ENCODE measurements at places on chromosomes 7 and 10.

DNA sequence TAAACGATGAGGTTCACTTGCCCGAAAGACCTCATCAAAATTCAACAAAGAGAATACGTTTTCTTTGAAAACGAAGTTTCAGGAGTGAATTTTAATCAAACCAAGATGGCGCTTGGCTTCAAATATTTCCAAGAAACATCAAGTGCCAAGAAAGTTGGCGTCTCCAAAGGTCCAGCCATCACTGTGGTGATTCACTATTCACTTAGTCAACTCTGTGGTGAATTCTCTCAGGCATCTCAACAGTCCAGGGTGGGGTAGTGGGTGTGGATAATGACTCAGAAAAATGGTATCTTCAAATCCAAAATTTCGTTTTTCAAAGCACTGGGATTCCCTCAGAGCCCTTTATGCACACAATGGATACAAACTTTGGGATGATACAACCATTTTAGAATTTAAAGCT is 133.1 kb downstream of the SVIL start:
- DNase-seq: no peak

DNA sequence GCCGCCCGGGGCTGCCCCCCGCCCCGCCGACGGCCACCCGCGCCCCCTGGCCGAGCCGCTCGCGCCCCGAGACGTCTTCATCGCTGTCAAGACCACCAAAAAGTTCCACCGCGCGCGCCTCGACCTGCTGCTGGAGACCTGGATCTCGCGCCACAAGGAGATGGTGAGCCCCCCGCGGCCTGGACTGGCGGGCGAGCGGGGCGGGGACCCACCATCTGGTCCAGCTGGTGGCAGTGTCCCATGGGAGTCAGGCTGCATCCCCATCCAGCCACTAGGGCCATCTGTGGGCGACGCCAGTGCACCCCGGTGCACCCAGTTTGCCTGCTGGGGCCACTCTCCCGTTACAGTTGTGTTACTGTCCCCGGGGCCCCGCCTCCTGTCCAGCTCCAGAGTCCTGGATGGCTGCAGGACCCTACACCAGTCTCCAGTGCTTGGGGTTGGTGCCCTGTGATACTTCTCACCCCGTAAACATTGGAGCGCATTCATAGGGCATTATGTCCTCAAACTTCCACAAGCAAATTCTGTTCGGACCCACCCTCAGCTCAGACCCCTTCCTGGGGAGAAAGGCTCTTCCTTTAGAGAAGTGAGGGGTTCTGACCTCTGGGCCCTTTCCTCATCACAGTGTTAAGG is 672 bp downstream of the LFNG start:
- DNase-seq: peak; percentile 32

DNA sequence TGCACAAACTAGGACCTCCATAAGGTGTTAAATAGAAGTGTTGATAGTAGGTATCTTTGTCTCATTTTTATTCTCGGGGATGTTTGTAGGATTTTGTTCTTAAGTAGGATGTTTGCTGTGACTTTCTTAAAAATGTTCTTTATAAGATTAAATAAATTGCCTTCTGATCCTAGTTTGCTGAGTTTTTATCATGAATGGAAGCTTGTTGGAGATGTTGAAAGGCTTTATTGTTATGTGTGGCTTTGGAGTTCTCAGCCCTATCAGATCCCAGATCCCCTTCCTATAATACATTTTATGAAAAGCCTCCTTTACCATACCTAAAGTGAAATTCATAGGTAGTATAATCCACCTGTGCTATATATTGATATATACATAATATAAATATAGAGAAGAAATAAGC is 40.1 kb downstream of the NHLRC2 start:
- DNase-seq: no peak

GRCh38 chr7:18570441-18570840 is 74.9 kb downstream of the HDAC9 start:
- DNase-seq: no peak

DNA sequence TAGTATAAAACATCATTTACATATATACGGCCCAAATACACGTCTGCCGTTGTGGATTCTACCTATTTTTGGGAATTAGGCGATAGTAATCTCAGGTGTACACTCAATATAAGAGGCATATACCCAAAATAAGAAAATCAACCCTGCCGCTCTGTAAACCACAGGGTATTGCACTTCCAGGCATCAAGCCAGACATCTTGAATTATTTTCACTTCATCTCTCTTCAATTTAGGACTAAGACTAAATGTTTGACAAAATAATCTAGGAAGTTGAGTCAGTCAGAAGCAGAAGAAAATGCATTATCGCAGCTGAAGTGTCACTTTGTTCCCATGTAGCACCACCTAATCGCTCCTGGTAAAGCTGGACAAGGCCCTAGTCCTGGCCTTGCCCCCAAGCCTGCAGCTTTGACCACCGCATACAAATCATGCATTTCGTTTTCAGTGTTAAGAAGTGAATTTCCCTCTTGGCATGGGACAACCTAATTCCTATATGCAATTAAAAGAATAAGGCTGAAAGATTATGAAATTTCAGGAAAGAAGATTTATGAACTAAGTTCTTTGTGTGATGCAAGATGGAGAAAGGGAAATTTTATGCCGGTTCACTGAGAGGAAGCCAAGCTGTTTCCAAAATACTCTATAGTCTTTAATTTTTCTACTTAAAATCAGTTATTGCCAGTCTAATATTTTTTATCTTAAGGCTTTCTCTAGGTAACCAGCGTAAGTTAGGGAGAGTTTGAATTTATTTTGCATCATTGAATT is 26.0 kb downstream of the CABCOCO1 start:
- DNase-seq: no peak

DNA sequence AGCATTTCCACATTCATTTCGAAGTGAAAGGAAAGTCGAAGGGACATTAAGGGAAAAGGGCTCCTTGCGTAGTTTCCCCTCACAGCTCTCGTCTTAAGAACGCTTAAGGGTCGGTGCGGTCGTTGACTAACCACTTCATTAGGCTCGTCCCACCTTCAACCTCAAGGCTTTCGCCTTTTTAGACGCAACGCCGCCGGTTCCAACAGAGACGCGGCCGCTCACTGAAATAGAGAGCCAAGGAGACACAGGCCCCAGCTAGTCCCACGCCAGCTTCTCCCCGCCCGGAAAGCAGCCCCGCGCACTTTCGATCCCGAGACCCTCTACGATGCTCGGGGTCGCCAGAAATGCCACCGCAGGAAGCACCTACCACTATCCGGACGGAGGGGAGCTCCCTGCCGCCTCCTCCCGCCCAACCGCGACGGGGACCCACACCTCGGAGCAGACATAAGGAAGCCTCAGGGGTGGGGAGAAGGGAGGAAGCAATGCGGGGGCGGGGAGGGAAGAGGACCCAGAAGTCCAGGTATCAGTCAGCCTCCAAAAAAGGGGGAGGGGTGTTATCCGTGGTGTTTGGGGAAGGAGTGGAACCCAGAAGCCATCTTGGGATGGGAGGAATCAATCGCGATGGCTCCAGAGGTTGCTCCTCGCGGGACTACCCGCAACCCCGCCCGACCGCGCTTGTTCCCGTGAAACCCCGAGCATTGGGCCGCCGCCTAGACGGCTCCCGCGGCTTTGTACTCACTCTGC is 559 bp downstream of the TRA2A start:
- peak; percentile 70 for DNase-seq

DNA sequence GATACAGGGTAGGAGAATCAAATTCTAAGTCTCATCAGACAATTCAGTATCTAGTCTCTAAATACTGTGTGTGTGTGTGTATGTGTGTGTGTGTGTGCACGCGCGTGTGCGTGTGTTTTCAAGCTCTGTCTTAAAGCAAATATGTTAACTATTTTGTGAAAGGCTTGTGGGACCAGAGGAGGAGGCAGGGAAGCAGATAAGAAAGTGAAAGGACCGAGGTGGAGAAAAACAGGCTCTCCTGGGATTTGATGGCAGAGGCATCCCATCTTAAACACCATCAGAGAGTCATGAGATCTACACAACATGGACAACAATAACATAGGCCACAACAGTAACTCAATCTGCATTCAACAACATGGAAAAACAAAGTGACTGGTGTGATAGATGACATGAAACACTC is 67.1 kb downstream of the PIP4K2A start:
- no peak for DNase-seq

DNA sequence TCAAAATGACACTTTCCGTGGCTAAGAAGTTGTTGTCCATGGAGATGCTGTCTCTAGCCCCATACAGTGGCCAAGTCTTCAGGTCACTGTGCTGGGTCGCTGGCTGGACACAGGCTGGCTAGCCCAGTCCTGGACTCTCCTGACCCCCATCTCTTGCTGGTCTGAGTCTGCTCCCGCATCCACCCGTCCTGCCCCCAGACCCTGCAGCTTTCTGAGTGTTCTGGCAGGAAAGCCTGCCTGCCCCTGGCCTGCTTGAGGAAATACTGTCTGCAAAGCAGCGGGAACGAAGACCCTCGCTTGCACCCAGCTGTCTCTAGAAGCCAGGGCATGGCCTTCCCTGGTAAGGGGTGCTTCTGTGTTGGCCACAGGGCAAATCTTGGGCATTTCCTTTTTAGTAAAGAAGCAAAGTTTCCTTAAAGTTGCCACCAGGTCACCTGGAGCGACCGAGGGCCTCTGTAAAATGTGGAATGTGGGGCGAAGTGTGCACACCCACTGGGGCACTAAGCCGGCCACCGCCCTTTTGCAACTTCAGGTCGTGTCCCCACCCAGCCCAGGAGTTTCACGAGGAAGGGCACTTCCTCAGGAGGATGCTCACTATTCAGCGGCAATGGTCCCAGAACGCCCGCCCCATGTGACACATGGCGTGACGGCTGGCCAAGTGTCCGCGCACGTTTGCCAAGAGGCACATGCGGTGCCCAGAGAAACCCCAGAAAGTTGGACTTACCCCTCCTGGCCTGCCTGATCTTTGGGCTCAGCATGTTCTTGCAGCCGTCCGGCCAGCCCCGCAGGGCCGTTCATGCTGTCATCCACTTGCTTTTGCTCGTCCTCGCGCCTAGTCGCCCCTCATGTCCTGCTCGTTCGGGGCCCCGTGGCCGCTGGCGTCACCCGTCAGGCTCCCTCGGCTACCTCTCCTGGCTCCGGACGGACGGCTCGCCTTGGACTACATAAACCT is 558 bp downstream of the ARHGAP22 start:
- peak; percentile 39 for DNase-seq

DNA sequence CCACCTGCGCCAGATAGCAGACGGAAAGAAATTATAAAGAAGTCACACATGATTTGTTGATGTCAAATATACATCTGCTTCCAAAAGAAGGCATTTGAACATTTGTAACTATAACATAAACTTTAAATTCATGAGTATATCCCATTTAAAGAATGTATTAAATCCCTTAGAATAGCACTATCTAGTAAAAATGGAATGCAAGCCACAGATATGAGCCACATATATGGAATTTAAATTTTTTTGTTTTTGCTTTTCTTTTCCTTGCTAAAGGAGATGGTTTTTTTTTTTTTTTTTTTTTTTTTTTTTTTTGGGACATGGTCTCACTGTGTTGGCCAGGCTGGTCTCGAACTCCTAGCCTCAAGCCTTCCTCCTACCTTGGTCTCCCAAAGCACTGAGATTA is 730.8 kb downstream of the PHTF2 start:
- no peak for DNase-seq

GRCh38 chr10:132788180-132788830 is 2.4 kb upstream of the NKX6-2 start:
- DNase-seq: peak; percentile 44

- DNase-seq: peak; percentile 45
Measured at GRCh38 chr10:60446851-60447250, 57.2 kb upstream of the ANK3 start.

GRCh38 chr10:42962110-42962901 is 114.6 kb upstream of the RET start:
- no peak for DNase-seq

- no peak for DNase-seq
Measured at GRCh38 chr7:1848911-1849311, 178.8 kb downstream of the ELFN1 start.

GRCh38 chr10:12796401-12797160 is 204.9 kb downstream of the CCDC3 start:
- no peak for DNase-seq

DNA sequence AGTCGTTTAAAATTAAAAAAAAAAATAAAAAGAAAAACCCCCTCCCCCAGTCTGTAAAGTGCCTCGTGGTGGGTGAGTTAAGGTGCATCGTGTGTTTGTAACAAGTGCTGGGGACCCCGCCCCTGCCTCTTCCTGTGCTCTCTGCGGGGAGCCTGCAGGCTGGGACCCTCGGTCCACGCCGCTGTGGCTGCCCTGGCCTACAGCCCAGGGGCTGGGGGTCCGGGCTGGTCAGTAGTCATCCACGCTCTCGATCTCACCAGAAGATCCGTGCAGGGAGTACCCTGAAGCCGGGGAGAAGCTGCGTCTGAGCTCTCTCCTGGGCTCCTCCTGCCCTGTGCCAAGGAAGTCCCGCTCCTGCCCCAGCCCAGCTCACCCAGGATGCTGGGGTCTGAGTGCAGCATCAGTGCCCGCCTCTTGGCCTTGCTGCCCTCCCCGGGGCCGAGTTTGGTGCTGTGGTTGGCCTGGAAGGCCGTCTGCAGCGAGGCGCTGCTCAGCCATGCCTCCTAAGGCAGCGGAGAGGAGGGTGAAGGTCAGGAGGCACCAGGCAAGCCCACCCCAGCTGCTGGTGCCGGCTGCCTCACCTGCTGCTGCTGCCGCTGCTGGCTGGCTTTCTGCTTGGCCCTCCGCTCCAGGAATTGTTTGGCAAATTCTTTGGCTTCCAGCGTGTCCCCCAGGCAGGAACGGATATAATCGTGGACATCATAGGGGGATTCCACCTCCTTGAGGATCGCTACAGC is 8.1 kb downstream of the GNB2 start:
- no peak for DNase-seq

GRCh38 chr10:73967022-73967429 is 30.9 kb upstream of the VCL start:
- DNase-seq: no peak

GRCh38 chr7:73918926-73919693 is 58.2 kb downstream of the TMEM270 start:
- no peak for DNase-seq

DNA sequence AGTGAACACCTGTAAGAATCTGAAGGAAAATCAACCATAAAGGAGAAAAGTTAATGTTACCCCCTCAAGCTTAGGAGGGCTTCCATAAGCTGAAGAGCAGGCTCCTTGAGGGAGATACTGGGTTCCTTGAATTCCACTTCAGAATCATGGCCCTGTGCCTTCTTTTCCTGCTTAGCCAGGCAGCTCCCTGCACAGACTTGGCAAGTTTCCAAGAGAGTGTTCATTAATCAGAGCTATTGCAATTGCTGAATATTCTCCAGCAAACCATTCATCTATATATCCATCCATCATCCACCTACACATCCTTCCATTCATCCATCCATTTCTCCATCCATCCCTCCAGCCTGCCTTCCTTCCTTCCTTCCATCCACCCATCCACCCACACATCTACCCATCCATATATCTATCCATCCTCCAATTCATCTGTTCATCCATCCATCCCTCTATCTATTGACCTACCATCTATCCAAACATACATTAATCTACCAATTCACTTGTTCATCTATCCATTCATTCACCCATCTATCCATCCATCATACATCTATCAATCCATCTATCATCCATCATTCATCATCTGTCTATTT is 574.4 kb downstream of the PTPRN2 start:
- peak; percentile 6 for DNase-seq

- peak; percentile 76 for DNase-seq
Measured at GRCh38 chr10:77251297-77252013, 386.2 kb downstream of the KCNMA1 start.

GRCh38 chr7:158274404-158274811 is 313.2 kb downstream of the PTPRN2 start:
- DNase-seq: no peak

GRCh38 chr7:24885305-24885704 is 94.7 kb downstream of the OSBPL3 start:
- peak; percentile 29 for DNase-seq

All from dermis blood vessel endothelial cell (primary cell).